ENCODE measurements at places on chromosomes 1 and 21.

GRCh38 chr21:21508859-21509258 lies 510.6 kb downstream of the NCAM2 start:
- DNase-seq: no peak

GRCh38 chr1:119711804-119712341 lies at the start of gene PHGDH:
Gene PHGDH (plus strand): TSS chr1:119711934. CDS start chr1:119712023, 89 bp downstream.
- DNase-seq: peak; percentile 74

DNA sequence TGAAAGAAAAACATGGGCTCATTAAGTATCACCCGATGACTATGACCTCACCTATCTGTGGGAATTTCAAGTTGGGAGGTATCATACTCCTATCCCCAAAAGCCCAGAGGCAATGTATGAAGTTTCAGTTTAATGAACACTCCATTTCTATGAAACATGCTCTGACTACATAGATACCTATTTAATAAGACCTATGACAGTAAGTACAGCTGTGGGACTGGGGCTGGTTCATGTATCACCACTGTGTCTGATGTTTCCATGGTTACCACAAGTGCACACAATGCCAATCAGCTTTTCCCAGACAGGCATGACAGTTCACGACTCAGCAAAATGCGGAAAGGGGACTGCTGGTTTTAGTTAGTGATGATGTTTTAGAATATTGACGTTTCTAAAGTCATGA lies 167.7 kb downstream of the SIPA1L2 start:
- DNase-seq: no peak

- DNase-seq: no peak
Measured at GRCh38 chr1:117250061-117250606, 39.4 kb upstream of the VTCN1 start.

DNA sequence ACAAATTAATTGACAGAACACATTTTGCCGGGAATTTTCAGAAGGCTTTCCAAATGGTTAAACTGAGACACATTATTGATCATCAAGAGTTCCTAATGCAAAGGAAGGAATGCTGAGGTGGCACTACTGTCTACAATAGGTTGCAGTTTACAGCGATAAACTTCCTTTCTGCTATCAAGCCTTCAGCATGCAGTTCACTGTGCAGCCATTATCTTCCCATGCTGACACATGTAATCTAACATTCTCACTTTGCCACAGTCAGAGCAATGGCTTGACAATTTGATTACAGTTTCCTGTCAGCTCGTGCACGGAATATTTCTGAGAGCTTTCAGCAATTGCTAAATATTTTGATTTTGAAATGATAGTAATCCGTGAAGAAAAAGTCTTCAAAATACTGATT lies 166.9 kb upstream of the PRMT6 start:
- DNase-seq: no peak

DNA sequence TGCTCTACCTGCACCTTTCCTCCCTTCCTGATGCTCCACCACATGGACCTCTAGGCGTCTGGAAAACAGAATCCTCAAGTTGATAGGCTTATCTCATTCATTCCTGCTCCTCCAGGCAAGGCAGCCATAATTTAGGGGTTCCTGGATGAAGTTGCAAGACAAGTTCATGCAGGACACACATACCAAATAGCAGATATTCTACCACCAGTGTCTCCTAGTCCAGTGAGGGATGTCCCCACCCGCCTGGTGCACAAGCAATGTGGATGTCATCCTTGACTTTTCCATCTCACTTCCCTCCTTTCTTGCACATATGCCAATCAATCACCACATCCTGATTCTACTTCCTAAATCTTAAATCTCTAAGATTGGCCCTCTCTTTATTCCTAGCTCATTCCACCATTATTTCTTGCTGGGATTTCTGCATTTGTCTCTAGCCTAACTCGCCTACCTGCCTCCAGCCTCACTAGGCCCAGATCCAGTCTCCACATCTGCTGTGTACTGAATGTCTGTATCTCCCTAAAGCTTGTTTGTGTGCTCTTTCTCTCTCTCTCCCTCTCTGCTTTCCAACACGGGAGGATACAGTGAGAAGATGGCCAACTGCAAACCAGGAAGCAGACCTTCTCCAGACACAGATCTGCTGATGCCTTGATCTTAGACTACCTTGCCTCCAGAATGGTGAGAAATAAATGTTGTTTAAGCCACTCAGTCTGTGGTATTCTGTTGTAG lies 40.5 kb downstream of the CD34 start:
- no peak for DNase-seq
